HFFc6 (cell line): ENCODE measurements at places on chromosomes 7 and 10.
A peak's percentile ranks its signal among the peaks of the same experiment; 100 is the strongest.

DNA sequence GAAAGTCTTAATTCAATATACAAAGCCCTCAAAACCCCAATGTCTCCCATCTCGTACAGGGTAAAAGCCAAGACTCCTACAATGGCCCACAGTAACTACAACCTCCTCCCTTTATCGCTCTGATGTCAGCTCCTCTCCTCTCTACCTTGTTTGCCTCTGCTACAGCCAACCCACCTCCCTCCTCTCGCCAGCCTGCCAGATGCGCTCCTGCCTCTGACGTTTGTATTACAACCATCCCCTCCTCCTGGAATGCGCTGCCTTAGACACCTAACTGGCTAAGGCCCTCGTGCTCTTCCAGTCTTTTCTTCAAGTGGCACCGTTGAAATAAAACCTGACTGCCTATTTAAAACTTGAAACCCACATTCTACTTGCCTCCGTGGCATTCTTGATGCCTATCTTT, 115.3 kb upstream of the MYO3A start:
- H3K27ac ChIP-seq = no peak overlapping the region
- H3K4me1 ChIP-seq = no peaks in the 10 kb centered on the region
- H3K4me3 ChIP-seq = no peak overlapping the region
- H3K36me3 ChIP-seq = no peaks in the 10 kb centered on the region
- H3K27me3 ChIP-seq = peaks cover 1% of the 10 kb centered on the region; the same call in 1 of the 2 replicates

GRCh38 chr10:130901311-130902165, 410.0 kb downstream of the TCERG1L start:
- no peak overlapping the region for H3K4me3 ChIP-seq
- no peaks in the 10 kb centered on the region; the same call in 1 of the 2 replicates for H3K27me3 ChIP-seq
- no peak for DNase-seq
- H3K4me1 ChIP-seq = no peaks in the 10 kb centered on the region
- peaks cover 8% of the 10 kb centered on the region; the same call in 1 of the 2 replicates for H3K36me3 ChIP-seq

DNA sequence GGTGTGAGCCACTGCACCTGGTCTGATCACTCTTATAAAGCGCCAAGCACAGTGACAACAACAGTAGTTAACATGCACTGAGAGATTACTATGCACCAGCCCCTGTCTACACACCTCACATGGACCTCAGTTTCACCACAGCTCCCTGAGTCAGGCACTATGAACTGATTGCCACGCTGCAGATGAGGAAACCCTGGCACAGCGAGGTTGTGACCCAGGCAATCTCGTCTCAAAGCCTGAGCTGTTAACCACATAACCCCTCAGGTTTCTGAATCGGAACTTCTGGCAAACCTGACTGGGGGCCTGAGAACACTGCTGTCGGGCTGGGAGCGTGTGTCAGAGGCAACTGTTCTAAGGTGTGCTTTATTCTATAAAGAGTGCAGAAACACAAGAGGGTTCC, 150.8 kb downstream of the RNF216 start:
- H3K4me1 ChIP-seq = peaks cover 78% of the 10 kb centered on the region
- peak overlapping the region; percentile 90 for H3K27ac ChIP-seq
- peak overlapping the region; percentile 0 for H3K4me3 ChIP-seq
- peaks cover 13% of the 10 kb centered on the region; the same call in 1 of the 2 replicates for H3K36me3 ChIP-seq
- DNase-seq = no peak

- no peaks in the 10 kb centered on the region for H3K27me3 ChIP-seq
- no peak overlapping the region for H3K4me3 ChIP-seq
- no peak for DNase-seq
- H3K36me3 ChIP-seq = no peaks in the 10 kb centered on the region
These were observed 1148.0 kb upstream of the CELF2 start for GRCh38 chr10:9869606-9870176.

GRCh38 chr7:77407906-77408305, 8.2 kb downstream of the GSAP start:
- no peaks in the 10 kb centered on the region for H3K27me3 ChIP-seq
- DNase-seq = no peak
- H3K4me1 ChIP-seq = peaks cover 40% of the 10 kb centered on the region
- no peaks in the 10 kb centered on the region for H3K36me3 ChIP-seq
- H3K27ac ChIP-seq = no peak overlapping the region

GRCh38 chr7:111010798-111011197, 80.1 kb upstream of the LRRN3 start:
- no peak overlapping the region for H3K27ac ChIP-seq
- no peak for DNase-seq
- peaks cover 44% of the 10 kb centered on the region for H3K4me1 ChIP-seq

GRCh38 chr10:49220031-49220430, 31.8 kb upstream of the TMEM273 start:
- H3K27me3 ChIP-seq = peaks cover 34% of the 10 kb centered on the region
- H3K4me1 ChIP-seq = peaks cover 10% of the 10 kb centered on the region

- peaks cover 32% of the 10 kb centered on the region for H3K36me3 ChIP-seq
- H3K27ac ChIP-seq = no peak overlapping the region; the same call in 1 of the 2 replicates
- no peaks in the 10 kb centered on the region for H3K27me3 ChIP-seq
- DNase-seq = no peak
- H3K4me3 ChIP-seq = no peak overlapping the region
- H3K4me1 ChIP-seq = peaks cover 8% of the 10 kb centered on the region; the same call in 1 of the 2 replicates
These were observed 27.3 kb downstream of the SEC23IP start for GRCh38 chr10:119919826-119920225.

GRCh38 chr10:349081-349480, 213.8 kb downstream of the ZMYND11 start:
- no peak for DNase-seq
- H3K4me1 ChIP-seq = no peaks in the 10 kb centered on the region
- no peak overlapping the region for H3K27ac ChIP-seq
- H3K27me3 ChIP-seq = peaks cover 4% of the 10 kb centered on the region

- H3K4me3 ChIP-seq = no peak overlapping the region
- H3K4me1 ChIP-seq = no peaks in the 10 kb centered on the region
- H3K27ac ChIP-seq = no peak overlapping the region
- DNase-seq = no peak
- H3K27me3 ChIP-seq = no peaks in the 10 kb centered on the region; the same call in 1 of the 2 replicates
- H3K36me3 ChIP-seq = no peaks in the 10 kb centered on the region
These were observed 65.6 kb downstream of the CTTNBP2 start for GRCh38 chr7:117807676-117808075.

DNA sequence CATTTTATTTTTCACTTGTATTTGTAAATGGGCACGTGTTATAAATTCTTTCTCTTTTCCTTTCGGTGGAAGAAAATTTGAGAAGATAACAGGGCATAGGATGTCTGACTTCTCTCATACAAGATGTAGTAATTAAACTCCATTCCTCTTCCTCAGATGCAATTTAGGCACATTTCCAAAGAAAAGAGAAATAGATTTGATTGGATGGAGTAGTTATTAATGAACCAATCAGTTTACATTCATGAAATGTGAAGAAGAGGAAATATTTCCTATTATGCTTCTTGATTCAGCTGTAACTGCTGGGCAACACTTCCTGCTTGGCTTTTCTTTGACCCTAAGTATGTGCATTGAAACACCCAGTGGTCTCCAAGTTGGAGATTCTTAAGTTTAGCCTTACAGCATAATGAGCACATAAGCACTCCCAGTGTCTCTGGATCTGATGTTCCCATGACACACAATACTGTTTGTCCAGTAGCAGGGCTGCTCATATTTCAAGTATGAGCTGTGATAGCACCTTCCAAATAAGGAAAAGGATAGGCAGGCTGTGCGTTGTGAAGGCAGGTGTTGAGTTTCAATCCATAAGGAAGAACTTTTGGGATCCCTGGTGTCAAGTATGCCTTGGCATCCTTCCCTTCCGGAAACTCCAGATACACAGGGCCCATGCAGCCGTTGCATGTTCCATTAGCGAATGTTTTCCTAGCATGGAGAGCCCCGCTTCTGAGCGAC, 33.4 kb upstream of the COBL start:
- H3K4me1 ChIP-seq = no peaks in the 10 kb centered on the region
- no peak for DNase-seq
- H3K27me3 ChIP-seq = no peaks in the 10 kb centered on the region; the same call in 1 of the 2 replicates
- H3K36me3 ChIP-seq = no peaks in the 10 kb centered on the region

GRCh38 chr7:30708412-30708811, 26.2 kb upstream of the CRHR2 start:
- no peaks in the 10 kb centered on the region for H3K36me3 ChIP-seq
- H3K4me3 ChIP-seq = no peak overlapping the region
- peaks cover 44% of the 10 kb centered on the region for H3K27me3 ChIP-seq
- no peaks in the 10 kb centered on the region for H3K4me1 ChIP-seq
- DNase-seq = no peak

DNA sequence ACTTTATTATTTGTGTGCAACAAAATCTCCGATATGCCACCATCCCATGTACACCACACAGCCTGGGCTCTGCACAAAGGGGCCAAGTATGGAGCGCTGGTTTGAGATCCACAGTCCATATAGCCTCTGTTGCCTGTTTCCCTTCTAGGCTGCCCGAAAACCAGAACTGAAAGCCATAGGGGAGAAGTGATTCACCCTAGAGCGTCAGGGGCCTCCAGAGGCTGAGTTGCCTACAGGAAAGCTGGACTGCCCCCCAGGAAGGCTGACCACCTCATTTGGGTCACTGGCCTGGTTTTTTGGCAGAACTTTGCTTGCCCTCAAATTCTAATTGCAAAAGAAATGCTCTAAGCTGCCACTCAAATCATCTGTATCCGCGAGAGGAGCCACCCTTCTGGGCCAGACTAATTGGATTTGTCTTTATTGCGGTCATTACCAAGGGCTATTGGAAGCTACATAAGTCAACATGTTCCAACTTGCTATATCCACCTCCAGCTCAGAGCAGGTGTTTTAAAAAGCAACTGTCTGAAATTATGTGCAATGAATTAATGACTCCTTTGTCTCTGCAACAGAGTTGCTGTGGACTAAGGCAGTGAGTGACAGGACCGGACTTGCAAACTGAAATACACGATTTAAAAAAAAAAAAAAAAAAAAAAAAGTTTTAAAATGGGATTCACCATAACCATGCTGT, 28.3 kb upstream of the FRMD4A start:
- no peak overlapping the region for H3K27ac ChIP-seq
- no peaks in the 10 kb centered on the region for H3K36me3 ChIP-seq
- peaks cover 46% of the 10 kb centered on the region for H3K27me3 ChIP-seq
- H3K4me1 ChIP-seq = peaks cover 33% of the 10 kb centered on the region
- no peak overlapping the region for H3K4me3 ChIP-seq
- no peak for DNase-seq

DNA sequence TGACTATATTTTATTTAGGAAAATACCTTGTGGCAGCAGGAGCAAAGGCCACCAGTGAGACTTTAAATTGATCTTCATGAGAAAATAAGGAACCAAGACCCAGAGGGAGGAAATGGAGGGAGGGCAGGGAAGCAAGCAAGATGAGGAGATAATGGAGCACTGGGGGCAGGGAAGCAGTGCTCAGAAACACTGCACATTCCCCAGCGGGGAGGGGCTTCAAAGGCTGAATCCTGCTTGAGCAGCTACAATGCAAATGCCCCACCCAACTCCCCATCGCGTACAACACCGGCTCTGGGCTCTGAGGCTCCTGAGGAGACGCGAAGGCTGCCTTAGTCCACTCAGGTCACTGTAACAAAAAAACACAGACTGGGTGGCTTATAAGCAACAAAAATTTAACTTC, 503.8 kb downstream of the GRID1 start:
- H3K27me3 ChIP-seq = no peaks in the 10 kb centered on the region; the same call in 1 of the 2 replicates
- H3K4me3 ChIP-seq = no peak overlapping the region
- peaks cover 15% of the 10 kb centered on the region; the same call in 1 of the 2 replicates for H3K36me3 ChIP-seq
- H3K4me1 ChIP-seq = no peaks in the 10 kb centered on the region

GRCh38 chr10:125154529-125154928, 5.8 kb downstream of the CTBP2 start:
- peaks cover 5% of the 10 kb centered on the region; the same call in 1 of the 2 replicates for H3K27me3 ChIP-seq
- H3K27ac ChIP-seq = peak overlapping the region; percentile 88
- no peak for DNase-seq
- H3K4me1 ChIP-seq = peaks cover 73% of the 10 kb centered on the region
- H3K36me3 ChIP-seq = peaks cover 16% of the 10 kb centered on the region

DNA sequence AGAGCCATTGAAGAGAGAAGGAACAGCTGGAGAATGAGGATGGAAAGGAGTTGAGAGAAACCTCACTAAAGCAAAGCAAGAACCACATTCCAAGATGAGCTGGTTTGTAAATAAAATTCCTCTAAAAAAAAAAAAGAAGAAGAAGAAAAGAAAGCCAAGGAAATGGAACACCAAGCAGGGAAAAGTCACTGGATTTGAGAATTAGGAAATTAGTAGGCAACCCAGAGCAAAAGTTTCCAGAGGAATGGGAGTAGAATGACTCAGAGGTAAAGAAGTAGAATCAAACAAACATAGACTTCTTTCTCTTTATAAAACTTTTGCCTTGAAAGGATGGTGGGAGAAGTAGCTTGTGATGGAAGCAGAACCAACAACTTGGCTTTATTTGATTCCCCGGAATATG, 3.9 kb downstream of the CH25H start:
- DNase-seq = no peak
- peaks cover 10% of the 10 kb centered on the region for H3K4me1 ChIP-seq
- H3K4me3 ChIP-seq = no peak overlapping the region
- H3K27me3 ChIP-seq = peaks cover 11% of the 10 kb centered on the region
- H3K27ac ChIP-seq = no peak overlapping the region
- no peaks in the 10 kb centered on the region for H3K36me3 ChIP-seq

GRCh38 chr7:156654511-156655234, 14.1 kb downstream of the RNF32 start:
- H3K27me3 ChIP-seq = no peaks in the 10 kb centered on the region; the same call in 1 of the 2 replicates
- no peak overlapping the region for H3K4me3 ChIP-seq
- H3K36me3 ChIP-seq = no peaks in the 10 kb centered on the region
- H3K27ac ChIP-seq = no peak overlapping the region
- H3K4me1 ChIP-seq = peaks cover 24% of the 10 kb centered on the region

GRCh38 chr10:127257395-127257794, 61.0 kb upstream of the INSYN2A start:
- peaks cover 51% of the 10 kb centered on the region for H3K36me3 ChIP-seq
- H3K4me3 ChIP-seq = no peak overlapping the region
- no peaks in the 10 kb centered on the region for H3K4me1 ChIP-seq
- H3K27me3 ChIP-seq = no peaks in the 10 kb centered on the region

GRCh38 chr10:112526906-112527305, 79.9 kb downstream of the VTI1A start:
- no peak overlapping the region for H3K27ac ChIP-seq
- peaks cover 35% of the 10 kb centered on the region for H3K4me1 ChIP-seq
- H3K4me3 ChIP-seq = 0 out of 2 replicates have a peak overlapping the region, but pooled peaks have one; percentile 25
